ENCODE measurements at places on chromosomes 4 and X. TPM values are rescaled to one million over a fixed set of nuclear protein-coding genes. Genes with fewer than 3 reads are reported as not detected.

GRCh38 chr4:159155119-159155518 lies 52.2 kb downstream of the RAPGEF2 start:
- DNase-seq, result no peak
- H3K27ac ChIP-seq, result no peak overlapping the region
- H3K36me3 ChIP-seq, result peaks cover 3% of the 10 kb centered on the region
- H3K4me3 ChIP-seq, result no peak overlapping the region

DNA sequence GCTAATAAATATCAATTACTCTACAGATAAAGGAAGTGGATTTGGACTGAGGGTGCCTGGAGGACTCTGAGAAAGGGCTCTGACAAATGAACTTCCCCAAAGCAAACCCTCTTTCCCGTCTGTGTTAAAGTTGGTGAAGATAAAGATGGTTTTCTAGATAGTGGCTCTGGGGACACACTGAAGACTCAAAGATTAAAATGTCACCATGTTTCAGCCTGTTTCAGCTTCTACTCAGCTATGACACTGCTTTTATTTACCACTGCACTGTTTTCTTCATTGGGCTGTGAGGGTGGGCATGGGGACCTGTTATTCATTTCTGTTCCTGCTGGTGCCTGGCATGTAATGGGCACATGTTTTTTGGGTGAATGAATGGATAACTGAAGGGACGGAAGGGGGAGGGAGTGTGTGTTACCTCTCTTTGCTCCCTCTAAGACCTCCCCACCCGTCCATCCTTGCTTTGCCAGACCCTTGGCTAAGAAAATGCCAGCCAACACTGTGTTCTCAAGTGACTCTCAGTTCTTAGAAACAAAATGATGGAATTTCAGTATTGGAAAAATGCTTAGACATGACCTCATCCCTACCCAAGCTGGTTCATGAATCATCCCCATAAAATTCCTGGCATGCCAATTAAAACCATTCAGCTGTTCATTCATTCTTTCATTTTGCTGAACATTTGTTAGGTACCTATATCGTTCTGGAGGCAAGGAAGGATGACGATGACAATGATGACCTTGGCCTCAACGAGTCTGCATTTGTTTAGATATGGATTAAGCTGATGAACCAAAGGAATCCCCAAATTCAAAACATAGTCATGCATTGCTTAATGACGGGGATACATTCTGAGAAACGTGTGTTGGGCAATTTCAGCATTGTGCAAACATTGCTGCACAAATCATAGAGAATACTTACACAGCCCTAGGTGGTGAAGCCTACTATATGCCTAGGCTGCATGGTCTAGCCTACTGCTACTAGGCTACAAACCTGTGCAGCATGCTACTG lies 13.4 kb upstream of the STK32B start:
- no peak overlapping the region for H3K4me3 ChIP-seq
- no peaks in the 10 kb centered on the region for H3K36me3 ChIP-seq
- H3K27ac ChIP-seq, result no peak overlapping the region
- DNase-seq, result no peak
- H3K27me3 ChIP-seq, result peaks cover 34% of the 10 kb centered on the region
- peaks cover 3% of the 10 kb centered on the region for H3K4me1 ChIP-seq

DNA sequence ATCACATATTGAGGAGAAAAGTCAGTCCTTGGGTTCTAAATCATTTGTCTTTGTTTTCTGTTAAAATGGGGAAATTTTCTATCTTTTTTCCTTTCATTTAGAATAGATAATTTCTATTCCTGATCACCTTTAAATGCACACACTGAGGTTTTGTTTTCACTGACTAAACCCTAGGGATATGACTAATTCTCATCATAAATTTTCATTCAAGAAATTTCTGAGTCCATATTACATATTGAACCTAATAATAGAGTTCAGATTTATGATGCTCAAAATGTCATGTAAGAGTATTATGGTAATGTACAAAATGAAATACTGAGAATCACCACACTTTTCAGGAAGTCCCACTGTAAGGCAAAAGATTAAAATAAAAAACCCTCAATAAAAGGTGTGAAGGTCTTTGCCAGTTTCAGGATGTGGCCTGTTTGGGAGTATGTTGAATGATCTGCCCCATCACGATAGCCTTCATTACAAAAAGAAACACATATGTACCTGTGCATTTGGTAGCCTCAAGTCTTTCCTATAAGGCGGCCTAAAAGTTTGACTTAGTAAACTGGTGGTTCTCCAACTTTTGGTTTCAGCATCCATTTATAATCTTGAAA lies 49.4 kb downstream of the LEF1 start:
- H3K4me1 ChIP-seq, result peaks cover 64% of the 10 kb centered on the region
- no peaks in the 10 kb centered on the region for H3K27me3 ChIP-seq
- peaks cover 2% of the 10 kb centered on the region for H3K36me3 ChIP-seq
- peak overlapping the region; percentile 97 for H3K27ac ChIP-seq

GRCh38 chr4:186840222-186840701 lies 116.6 kb upstream of the FAT1 start:
- no peak for DNase-seq
- H3K36me3 ChIP-seq, result no peaks in the 10 kb centered on the region
- no peak overlapping the region for H3K27ac ChIP-seq
- no peaks in the 10 kb centered on the region for H3K4me1 ChIP-seq
- no peaks in the 10 kb centered on the region for H3K27me3 ChIP-seq
- H3K4me3 ChIP-seq, result no peak overlapping the region

- H3K36me3 ChIP-seq, result no peaks in the 10 kb centered on the region
- no peak overlapping the region for H3K4me3 ChIP-seq
- H3K4me1 ChIP-seq, result no peaks in the 10 kb centered on the region
- DNase-seq, result no peak
Observed at GRCh38 chr4:187362937-187363857, 632.4 kb upstream of the ZFP42 start.

Gene ADAM29
- total RNA-seq, result not detected

Gene TKTL2
- not detected for total RNA-seq

Data from T-helper 17 cell (primary cell).